ENCODE measurements at places on chromosomes 5 and 9.
A peak's percentile ranks its signal among the peaks of the same experiment; 100 is the strongest.

GRCh38 chr5:50415912-50416311, 25.2 kb downstream of the EMB start:
- DNase-seq, result peak; percentile 88

- DNase-seq, result no peak
Observed at GRCh38 chr9:111195766-111196165, 134.3 kb downstream of the OR2K2 start.

- DNase-seq, result no peak
Observed at GRCh38 chr9:68672215-68672614, 32.8 kb upstream of the PIP5K1B start.

GRCh38 chr5:90353254-90353653, 56.3 kb downstream of the CETN3 start:
- DNase-seq, result no peak

DNA sequence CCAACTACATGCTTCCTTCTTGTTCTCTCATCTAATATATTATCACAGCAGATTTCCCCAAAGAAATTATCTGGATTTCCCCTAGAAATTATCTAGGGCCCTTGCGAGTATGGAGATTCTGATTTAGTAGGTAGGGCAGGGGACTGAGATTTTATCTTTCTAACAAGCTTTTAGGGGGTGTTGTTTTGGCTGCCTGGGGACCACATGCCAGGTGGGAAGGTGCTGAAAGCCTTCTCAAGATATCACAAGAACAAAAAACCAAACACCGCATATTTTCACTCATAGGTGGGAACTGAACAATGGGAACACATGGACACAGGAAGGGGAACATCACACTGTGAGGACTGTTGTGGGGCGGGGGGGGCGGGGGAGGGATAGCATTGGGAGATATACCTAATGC, 146.5 kb upstream of the CDH10 start:
- DNase-seq, result no peak

DNA sequence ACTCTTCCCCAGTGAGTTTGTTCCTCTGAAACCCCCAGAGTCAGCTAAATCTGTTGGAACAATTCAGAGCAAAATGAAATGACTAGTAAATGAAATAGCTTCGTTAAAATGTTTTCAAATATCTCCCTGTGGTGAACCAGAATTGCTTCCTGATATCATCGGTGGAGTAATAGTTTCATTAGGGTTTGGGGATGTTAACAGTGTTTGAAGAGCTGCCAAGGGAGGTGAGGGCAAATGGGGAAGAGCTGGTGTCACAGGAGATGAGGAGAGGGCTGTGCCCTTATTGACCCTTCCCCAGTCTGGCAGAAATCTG, 4.3 kb upstream of the C7 start:
- DNase-seq, result no peak

- no peak for DNase-seq
Observed at GRCh38 chr9:105531530-105531929, 26.4 kb upstream of the FKTN start.

GRCh38 chr5:93580927-93581445, at the start of gene NR2F1-AS1:
Gene NR2F1-AS1, minus strand, starts transcription at chr5:93581219.
- DNase-seq, result no peak

- no peak for DNase-seq
Observed at GRCh38 chr5:163497315-163497714, 8.1 kb upstream of the MAT2B start.

DNA sequence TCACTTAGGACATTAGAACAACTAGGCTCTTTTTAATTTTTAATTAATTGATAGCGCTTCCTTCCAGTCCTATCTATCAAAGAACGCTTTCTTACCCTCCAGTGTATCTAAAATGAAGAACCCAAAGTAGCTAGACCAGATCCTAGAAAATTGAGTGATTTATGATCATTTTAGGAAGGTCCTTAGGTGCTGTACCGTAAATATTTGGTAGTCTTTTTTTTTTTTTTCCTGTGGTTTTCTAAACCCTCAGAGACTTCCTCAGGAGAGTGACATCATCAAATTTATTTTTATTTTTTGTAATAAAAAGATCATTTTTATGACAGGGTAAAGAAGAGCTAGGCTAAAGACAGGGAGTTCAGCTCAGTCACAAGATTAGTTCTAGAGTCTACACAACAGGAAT, 197.4 kb downstream of the WDR70 start:
- no peak for DNase-seq

- DNase-seq, result no peak
Observed at GRCh38 chr5:58505971-58506640, 14.9 kb downstream of the GAPT start.

DNA sequence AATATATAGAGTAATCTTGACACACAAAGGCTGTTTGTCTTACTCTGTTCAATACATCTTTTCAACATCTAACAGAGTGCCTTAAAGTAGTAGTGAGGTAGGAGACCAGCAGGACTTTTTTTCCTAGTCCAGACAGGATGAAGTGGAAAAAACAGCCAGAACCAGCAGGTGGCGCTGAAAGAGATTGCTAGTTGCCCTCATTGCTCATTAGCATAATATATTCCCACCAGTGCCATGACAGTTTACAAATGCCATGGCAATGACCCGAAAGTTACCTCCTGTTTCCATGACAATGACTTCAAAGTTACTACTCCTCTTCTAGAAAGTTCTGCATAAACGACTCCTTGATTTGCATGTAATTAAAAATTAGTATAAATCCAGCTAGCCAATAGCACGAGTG, 387.4 kb downstream of the ACTL7B start:
- peak; percentile 71 for DNase-seq

DNA sequence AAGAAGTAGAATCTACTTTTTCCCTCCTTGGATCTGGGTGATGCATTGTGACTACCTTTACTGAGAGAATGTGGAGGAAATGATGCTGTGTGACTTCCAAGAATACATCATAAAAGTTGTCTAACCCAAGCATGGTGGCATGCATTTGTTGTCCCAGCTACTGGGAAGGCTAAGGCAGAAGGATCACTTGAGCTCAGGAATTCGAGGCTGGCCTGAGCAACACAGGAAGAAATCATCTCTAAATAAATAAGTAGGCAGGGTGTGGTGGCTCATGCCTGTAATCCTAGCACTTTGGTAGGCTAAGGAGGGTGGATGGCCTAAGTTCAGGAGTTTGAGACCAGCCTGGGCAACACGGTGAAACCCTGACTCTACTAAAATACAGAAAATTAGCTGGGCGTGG, 143.2 kb upstream of the VLDLR start:
- DNase-seq, result no peak

- no peak for DNase-seq
Observed at GRCh38 chr5:65640240-65640639, 15.4 kb downstream of the SHLD3 start.

DNA sequence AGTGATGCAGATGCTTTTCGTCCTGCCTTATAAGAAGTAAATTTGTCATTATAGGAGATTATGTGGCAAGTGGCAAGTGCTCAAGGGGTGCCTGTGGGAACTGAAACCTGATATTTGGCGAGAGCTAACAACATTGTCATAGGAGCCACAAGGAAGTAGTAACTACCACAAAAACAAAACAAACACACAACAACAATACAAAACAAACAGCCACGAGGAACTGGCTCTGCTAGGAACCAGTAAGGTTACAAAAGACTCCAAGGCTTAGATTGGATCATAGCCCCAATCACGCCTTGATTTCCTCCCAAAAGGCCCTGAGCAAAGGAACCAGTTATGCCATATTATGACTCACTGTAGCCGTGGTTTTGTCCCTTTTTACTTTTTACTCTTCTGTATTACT, 1045.2 kb downstream of the CDH12 start:
- no peak for DNase-seq

DNA sequence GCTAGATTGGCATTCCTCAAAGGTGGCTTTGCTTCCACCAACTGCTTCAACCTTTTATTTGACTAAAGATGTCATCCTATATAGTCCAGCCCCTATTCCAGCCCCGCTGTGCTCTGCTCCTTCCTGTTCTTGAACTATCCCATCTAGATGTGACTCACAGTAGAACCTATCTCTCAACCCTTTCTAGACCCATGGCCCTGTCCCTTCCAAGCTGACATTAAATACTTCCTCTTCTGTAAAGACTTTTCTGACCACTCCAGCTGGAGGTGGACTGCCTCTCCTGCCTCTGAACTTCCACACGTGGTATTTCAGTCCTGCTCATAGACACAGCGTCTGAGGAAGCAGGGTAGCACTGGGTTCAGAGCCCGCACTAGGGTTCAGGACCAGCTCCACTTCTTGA, 32.4 kb downstream of the OSTF1 start:
- DNase-seq, result no peak

- DNase-seq, result no peak
Observed at GRCh38 chr9:79195879-79196278, 375.9 kb upstream of the TLE4 start.

DNA sequence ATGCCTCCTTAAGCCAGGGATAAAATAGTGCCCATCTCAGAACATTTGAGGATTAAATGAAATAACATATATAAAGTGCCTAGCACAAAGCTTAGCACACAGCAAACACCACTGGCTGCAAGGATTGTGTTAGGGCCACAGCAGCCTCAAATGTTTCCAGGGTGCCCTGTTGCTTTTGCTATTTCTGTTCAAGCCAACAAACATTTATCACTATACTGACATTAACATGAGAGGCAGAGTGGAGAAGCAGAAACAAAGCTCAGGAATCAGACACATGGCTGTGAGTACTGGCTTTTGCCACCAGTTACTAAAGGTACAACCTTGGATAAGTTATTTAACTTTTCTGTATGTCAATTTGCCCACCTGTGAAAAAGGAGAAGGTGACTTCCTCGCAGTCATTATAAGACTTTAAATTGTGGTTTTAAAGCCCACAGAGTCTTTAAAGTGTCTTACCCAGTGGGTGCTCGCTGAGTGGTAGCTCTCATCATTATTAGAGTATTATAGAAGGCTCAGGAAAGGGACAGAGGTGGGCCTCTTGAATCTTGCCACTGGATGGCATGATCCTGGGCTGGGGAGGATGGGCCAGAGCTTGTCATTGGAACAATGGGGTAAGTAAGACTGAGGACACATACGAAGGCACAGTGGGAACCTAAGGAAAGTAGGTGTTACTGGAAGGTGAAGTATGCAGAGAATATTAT, 98.2 kb downstream of the MARCHF3 start:
- DNase-seq, result no peak

DNA sequence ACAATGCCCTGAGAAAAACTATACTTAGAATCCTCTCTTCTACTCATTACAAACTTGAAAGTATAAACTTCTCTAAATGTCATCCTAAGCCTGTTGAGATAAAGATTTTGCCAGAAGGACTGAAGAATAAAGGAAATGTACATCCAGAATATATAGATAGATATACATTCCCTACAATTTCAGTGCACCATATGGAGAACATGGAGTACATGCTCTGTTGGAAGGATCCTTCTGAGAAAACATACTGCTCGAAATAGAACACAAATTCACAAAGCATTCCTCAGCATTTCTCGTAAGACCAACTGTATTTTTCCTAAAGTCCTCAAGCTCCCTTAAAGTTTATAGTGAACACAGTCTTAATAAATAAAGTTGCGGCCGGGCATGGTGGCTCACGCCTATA, 69.7 kb upstream of the RASA1 start:
- DNase-seq, result no peak

DNA sequence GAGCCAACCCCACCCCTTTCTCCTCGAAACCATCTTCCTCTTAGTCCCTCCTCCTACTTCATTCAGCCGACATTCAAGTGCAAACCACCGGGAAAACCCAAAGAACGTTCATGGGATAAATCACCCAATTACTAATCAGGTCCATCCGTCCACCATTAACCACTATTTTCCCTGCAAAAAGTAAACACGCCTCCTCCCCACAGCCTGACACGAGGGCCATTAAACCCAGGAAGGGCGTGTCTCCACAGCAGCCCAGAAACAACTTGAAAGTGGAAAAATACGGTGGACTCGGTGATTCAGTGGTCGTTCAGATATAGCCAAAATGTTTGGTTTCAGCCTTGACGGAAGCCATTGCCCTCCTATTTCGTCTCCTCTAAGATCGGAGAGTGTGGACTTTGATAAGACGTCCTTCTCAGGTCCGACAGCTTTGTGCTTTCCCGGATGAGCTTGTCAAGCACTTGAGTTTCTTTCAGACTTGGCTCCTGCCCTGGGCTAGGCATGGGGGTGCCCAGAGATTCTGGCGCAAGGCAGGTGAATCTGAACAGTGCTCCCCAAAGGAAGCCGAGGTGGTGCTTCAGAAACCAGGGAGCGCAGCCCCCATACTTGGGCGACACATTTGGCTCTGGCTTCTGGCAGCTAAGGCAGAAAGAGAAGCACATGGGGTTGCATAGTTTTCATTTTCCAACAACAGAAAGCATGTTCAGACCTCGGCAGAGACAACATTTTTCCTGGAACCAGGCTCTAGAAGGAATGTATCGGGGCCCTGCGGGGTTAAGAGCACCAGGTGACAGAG, 56.6 kb downstream of the SMIM23 start:
- no peak for DNase-seq

- DNase-seq, result no peak
Observed at GRCh38 chr9:16364347-16364746, 506.1 kb downstream of the BNC2 start.

DNA sequence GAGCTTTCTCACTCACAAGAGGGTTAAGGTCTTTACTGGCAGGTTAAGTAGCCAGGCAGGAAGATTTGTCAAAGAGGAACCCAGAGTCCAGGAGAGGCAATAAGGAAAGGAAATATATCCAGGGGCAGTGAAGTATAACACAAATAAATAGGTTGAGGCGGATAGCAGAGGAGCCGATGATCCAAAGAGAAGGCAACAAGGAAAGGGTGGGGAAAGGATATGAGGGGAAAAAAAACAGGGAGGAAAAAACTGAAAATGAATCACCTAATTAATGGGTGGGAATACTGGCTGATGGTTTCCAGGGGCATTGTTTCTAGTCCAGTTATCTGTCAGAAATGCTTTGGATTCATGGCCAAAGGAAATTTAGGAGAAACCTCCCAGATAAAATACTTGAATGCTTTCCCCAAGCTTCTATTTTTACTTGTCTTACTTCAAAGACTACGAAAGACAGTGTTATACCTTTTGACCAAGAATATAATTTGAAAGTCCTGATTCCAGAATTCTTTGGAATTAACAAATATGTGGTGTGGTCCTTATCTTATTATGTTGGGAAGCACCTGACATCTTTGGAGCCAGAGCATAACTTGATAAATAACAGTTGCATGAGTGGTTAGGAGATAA, 146.5 kb downstream of the AOPEP start:
- DNase-seq, result no peak

GRCh38 chr9:35749515-35750255, 598 bp downstream of the RGP1 start:
- DNase-seq, result peak; percentile 55

DNA sequence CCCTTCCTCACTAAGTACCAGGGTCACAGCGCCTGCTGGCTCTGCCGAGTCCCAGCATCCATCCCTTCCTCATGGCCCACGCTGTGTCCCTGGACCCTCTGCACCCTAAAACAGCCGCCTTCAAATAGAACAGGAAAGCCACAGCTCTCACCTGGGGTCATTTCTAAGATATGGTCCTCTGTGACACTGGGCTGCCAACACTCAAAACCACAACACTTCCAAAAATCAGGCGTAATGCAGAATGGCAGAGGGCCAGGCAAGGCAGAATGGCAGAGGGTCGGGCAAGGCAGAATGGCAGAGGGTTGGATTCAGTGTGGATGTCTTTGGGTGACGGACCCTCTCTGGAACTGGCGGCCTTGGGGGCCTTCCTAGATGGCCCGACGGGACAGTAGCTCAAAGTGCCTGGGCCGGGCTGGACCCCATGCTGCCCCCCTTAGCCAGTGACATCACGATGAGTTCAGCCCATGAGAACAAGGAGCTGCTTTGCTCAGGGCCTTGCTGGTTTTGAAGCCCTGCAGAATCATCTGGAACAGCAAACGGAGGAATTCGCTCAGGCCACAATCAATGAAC, 35.3 kb downstream of the ZDHHC11B start:
- no peak for DNase-seq

Data from NAMALWA (cell line).